Omental fat pad (tissue), 4 donors: ENCODE measurements at places on chromosomes 6 and 20.

- DNase-seq: no peak
Observed at GRCh38 chr6:20213271-20213798, 1.1 kb upstream of the MBOAT1 start.

- DNase-seq: no peak
Observed at GRCh38 chr6:74439123-74439811, 743.3 kb downstream of the CD109 start.

DNA sequence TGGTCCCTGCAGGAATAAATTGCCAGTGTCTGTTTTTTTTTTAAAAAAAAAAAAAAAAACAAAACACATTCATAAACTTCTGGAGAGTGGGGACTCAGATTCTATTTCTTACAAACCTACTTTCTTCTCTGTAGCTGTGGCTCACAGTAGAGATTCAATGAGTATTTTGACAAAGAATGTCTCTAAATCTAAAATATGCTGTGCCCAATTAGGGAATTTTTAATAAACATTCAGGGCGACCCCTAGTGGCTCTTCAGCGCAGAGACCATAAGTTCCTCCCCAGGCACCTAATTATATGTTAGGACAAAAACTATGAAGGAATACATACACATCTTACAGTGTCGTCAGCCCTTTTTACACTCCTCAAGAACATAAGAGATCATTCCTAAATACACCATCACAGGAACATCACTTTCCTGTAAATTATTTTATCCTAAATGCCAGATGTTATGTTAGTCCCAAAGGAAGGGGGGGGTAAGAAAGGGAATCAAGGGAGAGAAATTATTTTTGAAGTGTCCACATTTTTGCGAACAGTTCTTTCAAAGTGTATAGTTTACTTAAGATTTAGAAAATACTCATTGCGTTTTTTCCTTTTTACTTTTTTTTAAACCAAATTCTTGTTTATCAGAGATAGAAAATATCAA is 21.8 kb upstream of the NAA20 start:
- DNase-seq: no peak

- no peak for DNase-seq
Observed at GRCh38 chr6:108959972-108960582, 111.9 kb downstream of the ARMC2 start.

DNA sequence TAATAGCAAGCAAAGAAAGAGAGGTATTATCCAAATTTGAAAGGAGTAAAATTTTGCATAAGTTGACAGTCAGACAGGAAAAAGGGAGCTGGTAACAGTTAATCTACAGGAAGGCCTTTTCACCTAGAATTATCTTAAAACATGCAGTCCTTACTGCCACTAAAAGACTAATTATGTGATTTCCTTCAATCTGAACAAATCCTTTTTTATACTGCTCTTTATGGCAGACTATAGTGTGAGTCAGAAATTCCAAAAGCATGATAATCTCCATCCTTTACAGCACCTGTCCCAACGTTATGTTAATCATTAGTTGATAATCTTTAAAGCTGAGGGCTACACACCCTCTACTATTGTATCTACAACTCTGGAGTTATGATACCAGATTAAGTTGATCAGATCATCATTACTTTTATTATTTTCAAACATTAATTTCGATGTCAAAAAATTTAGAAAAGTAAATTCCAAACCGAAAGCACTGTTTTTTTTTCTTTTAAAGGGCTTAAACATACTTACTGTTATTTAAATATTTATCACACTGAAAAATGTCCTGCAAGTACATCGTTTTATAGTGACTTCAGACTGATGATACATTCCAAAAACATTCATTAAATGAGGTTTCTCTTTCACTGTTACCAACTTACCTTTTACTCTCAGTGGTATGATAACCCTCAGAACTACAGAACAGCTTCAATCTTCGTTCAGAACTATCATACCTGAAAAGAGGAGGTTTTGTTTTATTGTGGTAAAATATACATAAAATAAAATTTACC is 33.2 kb upstream of the AKAP7 start:
- DNase-seq: no peak

- no peak for DNase-seq
Observed at GRCh38 chr6:98452685-98453084, 381.7 kb upstream of the POU3F2 start.

GRCh38 chr6:48073976-48074767 is 36.8 kb downstream of the PTCHD4 start:
- no peak for DNase-seq

DNA sequence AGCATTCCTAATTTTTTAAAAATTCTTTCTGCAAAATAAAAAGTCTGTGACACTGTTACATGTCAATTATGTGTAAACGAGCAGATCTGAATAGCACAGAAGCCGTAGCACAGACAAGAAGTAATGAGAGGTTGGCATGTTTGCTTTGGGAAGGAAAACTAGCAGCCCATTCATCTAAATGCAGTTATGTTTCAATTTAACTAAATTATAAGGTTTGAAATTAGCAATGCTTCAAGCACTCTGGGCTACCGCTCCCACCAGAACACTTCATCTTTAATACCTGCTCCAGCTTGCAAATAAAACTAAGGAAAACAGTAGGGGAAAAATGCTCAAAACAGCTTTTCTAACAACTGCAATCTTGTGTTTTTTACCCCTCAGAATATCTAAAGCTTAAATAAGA is 73.9 kb downstream of the PTPRK start:
- no peak for DNase-seq

GRCh38 chr6:18166312-18167036 is 11.3 kb downstream of the KDM1B start:
- DNase-seq: no peak

- DNase-seq: no peak
Observed at GRCh38 chr6:36829919-36830544, 9.2 kb downstream of the CPNE5 start.

- no peak for DNase-seq
Observed at GRCh38 chr6:73514746-73515110, 6.1 kb downstream of the EEF1A1 start.

DNA sequence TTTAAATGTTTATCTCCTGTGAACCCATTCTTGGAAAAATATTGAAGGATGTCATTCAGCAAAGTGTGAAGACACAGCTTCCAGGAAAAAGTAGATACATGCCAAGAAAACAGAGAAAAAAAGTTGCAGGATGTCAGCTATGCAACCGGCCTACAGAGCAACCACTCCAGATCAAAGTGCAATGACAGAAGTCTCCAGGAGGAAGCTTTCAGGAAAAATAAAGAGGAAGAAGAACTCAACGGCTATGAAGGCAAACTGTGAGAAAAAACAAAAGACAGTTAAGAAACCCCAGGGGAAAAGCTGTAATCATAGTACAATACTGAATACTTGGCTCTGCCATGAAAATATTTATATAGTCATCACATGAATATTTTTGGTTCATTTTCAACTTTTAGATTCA is 30.6 kb downstream of the REPS1 start:
- no peak for DNase-seq

DNA sequence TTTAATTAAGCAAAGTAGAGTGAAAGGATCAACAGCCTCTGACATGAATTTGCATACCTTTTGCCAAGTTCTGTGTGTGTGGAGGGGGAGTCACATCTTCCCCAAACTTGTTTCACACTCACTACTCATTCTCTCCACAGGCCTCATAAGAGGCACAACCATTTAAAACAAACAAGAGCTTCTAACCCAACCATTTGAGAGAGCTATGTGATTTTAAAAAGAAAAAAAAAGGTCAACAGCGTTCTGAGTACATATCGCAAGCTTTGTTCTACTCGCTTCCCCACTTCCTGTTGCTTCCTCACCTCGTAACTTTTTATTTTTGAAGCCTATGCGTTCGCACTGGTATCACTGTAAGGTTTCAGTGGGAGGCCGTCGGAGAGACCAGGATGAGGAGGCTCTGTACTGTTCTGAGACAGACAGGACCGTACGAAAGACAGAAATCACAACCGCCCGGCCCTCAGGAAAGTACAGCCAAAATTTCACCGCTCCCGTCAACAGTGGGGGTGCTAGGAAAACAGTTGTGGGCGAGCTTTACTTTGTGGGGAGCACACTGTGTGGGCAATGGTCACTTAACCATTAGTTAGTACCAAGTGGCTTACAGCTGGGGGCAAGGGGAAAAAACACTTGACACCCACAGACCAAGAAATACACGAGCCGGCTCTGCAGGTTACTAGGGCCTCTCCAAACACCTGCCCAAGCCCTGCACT is 61.3 kb downstream of the TRERF1 start:
- DNase-seq: no peak

- DNase-seq: no peak
Observed at GRCh38 chr20:32612351-32613191, 27.4 kb upstream of the NOL4L start.

DNA sequence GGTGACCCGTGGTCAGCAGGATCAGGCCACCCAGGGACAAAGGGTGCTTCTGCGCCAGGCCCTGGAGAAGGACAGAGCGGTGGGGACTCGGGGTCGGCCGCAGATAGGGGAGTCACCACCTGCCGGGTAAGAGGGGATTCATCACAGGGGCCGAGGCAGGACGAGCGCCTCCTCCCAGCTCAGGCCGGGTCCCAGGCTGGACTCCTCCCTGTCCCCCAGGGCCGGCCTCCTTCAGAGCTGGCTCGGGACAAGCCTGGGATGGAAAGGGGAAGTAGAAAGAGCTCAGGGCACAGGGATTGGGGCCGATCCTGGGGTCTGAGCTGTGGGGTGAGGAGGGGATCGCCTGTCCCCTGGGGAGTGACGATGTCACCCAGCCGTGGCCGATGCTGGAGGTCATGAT is 154.6 kb upstream of the PROKR2 start:
- DNase-seq: no peak

DNA sequence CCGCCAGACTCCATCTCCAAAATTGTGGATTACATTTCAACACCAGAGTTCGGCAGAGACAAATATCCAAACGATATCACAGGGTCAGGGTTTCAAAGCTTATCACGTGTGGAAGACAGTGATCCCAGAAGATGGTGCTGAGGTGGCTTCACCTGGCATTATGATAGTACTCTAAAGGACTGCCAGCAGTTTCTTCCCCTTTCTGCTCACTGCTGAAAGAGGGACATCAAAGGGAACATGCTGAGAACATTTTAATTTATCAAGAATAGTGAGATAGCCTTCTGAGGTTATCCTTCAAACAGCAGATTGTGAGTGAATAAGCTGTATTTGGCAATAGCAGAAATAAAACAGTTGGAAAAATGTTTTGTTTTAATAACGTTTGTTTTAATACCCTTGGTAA is 79.7 kb downstream of the FIG4 start:
- no peak for DNase-seq

DNA sequence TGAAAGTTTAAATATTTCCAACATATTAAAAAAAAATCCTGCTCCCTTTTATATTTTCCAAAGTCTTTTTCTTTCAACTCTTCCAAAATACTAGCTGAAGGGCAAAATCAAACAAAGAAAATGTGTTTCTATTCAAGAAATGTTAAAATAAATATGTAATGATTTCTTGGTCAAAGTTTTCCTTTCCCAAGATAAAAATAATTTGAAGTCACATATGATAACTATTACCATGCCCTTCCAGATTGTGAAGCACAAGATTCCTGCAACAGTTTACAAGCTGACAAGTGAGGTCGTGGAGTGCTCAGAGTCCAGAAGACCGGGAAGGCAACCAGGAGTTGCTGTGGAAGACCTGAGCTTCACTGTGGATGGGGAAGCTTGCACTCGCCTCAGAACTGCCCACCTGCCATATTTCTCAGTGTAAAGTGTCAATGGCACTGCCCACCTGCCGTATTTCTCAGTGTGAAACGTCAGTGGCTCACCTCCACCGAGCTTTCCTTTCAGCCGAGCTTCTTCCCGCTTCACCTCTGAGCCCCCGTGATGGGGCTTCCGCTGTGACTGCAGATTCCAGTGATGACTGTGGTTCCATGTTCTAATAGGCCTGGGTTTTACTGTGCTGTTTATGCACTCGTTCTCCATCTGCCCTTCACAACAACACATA is 160.5 kb downstream of the THBS2 start:
- DNase-seq: no peak

DNA sequence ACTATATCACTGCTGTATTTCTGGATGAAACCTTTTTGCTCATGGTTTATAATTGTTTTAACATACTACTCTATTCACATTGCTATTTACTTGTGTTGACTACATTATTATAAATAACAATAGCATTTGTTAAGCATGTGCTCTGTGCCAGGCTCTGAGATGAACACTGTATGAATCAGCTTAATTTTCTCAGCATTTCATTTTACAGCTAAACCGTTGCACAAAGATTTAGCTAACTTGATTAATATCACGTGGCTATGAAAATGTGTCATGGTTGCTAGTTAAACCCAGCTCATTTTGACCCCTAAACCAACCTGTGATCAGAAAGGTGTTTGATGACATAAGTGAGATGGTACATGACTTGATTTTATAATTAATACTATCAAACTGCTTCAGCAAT is 77.5 kb downstream of the NCOA7 start:
- no peak for DNase-seq

DNA sequence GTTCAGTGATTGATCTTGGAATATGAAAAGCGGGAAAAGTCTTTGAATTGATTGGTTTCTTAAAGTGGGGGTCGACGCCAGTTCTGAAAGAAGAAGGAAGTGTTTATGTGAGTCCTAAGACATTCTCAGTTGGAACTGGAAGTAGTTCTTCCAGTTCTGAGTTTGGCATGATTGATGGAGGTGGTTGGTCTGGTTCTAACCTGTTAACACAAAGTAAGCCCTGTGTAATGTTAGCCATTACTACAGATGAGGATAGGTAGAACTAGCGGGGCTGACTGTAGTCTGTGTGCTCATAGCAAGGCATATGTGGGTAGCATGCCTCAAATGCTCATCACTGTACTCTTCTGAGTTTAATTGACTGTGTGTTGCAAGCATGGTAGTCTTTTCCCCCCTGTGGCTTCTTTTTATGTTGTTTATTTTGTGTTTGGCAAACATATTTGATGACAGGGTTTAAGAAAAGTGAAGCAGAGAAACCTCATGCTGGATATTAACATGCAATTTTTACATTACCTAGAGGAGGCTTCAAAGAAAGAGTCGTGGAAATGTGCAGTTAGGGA is 24.9 kb downstream of the CITED2 start:
- no peak for DNase-seq

- no peak for DNase-seq
Observed at GRCh38 chr6:112004201-112005012, 49.5 kb upstream of the CCN6 start.

GRCh38 chr20:33160681-33161080 is 7.3 kb upstream of the BPIFA2 start:
- no peak for DNase-seq

DNA sequence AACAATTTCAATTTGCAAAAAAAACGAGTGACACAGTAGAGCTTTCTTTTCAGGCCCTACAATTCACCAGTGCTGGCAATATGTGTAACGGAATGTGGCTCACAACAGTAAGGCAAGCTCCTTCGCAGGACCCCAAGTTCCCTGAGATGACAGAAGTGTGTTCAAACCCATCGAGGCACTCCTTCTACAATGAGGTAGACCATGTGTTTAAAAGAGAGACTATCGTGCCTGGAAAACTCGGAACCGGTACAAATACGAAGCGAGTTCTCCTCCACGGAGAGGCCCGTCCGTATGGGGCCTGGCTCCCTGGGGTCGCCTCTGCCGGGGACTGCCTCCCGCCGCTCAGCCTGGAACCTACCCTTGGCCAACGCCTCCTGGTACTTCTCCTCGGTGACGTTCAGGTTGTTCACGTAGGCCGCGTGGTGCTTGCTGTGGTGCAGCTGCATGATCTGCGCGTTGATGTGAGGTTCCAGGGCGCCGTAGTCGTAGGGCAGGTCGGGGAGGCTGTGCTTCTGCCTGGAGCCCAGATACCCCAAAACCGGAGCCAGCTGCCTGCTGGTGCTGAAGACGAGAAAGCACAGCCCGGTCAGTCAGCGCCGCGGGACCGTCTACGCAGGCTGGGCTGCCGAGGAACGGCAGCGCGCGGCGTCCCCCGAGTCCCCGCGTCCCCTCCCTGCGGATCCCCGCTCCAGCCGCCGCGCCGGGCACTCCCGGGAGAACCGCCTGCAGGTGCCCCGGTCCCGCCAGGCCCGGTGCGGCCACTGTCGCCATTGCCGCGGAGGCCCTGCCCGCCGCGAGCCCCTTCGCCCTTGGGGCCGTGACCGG is 526 bp downstream of the SOD2 start:
- no peak for DNase-seq
